Smooth muscle cell of bladder (primary cell): ENCODE measurements at places on chromosomes 7 and 10. TPM values are rescaled to one million over a fixed set of nuclear protein-coding genes. Genes with fewer than 3 reads are reported as not detected.

PGAM2 gene
- 0.14 and 0.65 TPM in 2 replicates for total RNA-seq

ZNF488 gene
- total RNA-seq = not detected in 2 replicates

GPER1 gene
- total RNA-seq = 1.00 and 1.5 TPM in 2 replicates

RPEL1 gene
- under 0.01 TPM in 1 of 2 replicates, not detected in the other for total RNA-seq

CALY gene
- not detected in 2 replicates for total RNA-seq

HOXA13 gene
- total RNA-seq = 5.7 and 7.9 TPM in 2 replicates

SPDYE8 gene
- not detected in 2 replicates for total RNA-seq

FFAR4 gene
- total RNA-seq = not detected in 2 replicates

SEC61A2 gene
- total RNA-seq = 6.0 and 6.6 TPM in 2 replicates

HELLS gene
- 4.2 and 4.4 TPM in 2 replicates for total RNA-seq

RAB19 gene
- total RNA-seq = not detected in 2 replicates

GPR158 gene
- 0.14 and 0.18 TPM in 2 replicates for total RNA-seq
